ENCODE measurements at places on chromosomes 2 and 18.

- DNase-seq = no peak
Measured at GRCh38 chr18:30489890-30490643, 552.5 kb downstream of the DSC3 start.

DNA sequence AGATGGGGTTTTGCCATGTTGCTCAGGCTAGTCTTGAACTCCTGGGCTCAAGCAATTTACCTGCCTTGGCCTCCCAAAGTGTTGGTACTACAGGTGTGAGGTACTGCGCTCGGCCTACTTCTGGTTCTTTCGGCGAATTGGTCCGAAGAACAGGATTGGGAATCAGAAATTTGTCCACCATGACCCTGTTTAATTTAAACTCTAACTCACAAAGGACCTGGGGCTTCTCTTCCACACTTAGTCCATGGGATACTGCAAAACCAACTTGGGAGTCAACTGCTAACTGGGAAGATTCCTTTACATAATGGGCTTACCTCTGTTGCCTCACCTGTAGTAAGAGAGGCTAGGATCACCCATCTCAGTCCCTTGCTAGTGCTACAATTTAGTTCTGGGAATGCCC, 79.8 kb upstream of the ZFP36L2 start:
- no peak for DNase-seq

GRCh38 chr2:33131749-33132148, 185.0 kb downstream of the LTBP1 start:
- no peak for DNase-seq

DNA sequence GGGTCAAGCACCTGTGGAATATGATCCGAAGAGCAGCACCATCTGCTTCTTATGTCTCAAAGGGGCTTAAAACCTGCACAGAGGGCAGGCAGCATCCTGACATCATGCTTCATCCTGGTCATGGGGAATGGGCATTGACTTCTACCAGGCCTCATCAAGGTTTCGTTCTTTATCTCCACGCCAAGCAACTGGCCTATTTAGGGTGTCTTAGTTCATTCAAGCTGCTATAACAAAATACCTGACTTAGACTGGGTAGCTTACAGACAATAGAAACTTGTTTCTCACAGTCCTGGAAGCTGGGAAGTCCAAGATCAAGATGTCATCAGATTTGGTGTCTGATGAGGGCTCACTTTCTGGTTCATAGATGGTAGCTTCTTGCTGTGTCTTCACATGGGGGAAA, 69.4 kb downstream of the MYO3B start:
- no peak for DNase-seq

All from transverse colon (tissue), 4 donors.